ENCODE measurements at places on chromosomes 16 and 17. TPM values are rescaled to one million over a fixed set of nuclear protein-coding genes. Genes with fewer than 3 reads are reported as not detected.

The ZG16B gene
- total RNA-seq, result 0.99 TPM

The ABCA3 gene
- 79.5 TPM for total RNA-seq

The TMEM106A gene
- total RNA-seq, result 4.7 TPM

The MYCBPAP gene
- 0.23 TPM for total RNA-seq

The ZNF750 gene
- 0.68 TPM for total RNA-seq

The C16orf89 gene
- total RNA-seq, result not detected

The DHRS7C gene
- total RNA-seq, result not detected

The PGAP6 gene
- total RNA-seq, result 162 TPM

- no peak for DNase-seq
Measured at GRCh38 chr16:78034530-78034929, 12.2 kb downstream of the CLEC3A start.

- no peak for DNase-seq
Measured at GRCh38 chr17:42617956-42618431, 8.5 kb downstream of the TUBG1 start.

DNA sequence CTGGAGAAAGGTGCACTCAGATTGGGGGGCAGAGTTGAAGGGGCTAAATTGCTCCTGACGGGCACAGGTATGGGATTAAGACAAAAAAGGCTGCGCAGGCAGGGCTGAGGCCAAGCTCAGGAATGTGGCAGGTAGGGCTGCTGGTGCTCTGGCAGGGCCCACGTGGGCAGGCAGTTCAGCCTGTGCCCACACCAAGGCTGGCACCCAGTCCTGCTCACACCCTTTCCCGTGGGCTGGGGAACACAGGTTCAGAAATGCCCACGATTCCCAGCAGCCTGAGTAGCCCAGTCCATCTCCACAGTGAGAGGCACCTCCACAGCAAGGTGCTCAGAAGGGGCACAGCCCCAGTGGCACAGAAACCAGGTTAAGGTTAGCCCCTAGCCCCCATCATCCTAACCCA lies 4.4 kb downstream of the HDAC5 start:
- no peak for DNase-seq

GRCh38 chr16:48542020-48542473 lies 67.9 kb downstream of the N4BP1 start:
- peak; percentile 14 for DNase-seq

GRCh38 chr16:80527297-80527696 lies 13.5 kb upstream of the DYNLRB2 start:
- DNase-seq, result no peak

DNA sequence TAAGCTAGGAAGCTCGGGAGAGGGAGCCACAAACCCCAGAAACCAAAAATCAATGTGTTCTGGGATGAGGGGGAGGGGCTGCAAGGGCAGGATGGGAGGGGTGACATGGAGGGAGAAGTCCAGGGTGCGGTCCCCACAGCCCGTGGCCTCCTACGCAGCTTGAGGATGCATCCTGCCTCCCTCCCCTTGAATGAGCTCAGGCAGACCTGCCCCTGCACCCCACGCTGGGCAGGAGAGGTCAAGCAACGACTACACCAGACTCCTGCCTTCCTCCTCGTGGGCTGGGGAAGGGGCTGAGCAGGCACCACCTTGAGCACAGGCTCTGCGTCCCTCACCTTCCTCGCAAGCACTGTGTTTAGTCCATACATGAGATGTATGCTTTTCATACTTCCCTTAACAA lies 3.9 kb downstream of the ANKRD13B start:
- DNase-seq, result no peak

DNA sequence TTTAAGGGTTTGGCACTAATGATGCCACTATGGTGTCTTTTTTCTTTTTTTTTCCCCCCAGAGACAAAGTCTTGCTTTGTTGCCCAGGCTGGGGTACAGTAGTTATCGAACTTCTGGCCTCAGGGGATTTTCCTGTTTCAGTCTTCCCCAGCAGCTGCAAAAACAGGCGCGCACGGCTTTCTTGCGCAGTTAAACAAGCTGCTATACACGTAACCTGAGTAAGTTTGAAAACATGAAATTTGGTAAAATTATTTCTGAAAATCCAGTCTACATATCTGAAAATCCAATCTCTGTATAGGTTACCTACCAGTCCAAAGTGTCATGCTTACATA lies 11.8 kb downstream of the TEX14 start:
- DNase-seq, result no peak

DNA sequence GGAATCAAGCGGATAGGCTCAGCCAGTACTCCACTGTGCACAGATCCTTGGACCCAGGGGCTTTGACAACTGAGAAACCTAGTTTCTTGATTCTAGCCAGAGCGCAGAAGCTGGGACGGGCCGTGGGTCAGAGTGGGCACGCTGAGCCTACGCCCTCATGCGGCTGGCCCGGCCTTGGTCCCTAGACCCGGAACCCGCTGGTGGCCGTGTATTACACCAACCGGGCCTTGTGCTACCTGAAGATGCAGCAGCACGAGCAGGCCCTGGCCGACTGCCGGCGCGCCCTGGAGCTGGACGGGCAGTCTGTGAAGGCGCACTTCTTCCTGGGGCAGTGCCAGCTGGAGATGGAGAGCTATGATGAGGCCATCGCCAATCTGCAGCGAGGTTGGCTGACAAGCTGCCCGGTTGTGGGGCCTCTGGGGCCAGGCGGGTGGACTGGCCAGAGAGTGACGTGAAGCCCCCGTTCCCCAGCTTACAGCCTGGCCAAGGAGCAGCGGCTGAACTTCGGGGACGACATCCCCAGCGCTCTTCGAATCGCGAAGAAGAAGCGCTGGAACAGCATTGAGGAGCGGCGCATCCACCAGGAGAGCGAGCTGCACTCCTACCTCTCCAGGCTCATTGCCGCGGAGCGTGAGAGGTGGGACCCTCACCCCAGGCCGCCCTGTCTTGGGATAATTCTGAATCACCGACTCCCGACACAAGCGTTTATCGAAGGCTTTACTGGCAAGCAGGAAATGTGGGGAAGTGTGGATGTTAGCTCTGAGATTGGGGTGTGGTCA lies 946 bp downstream of the STUB1 start:
- DNase-seq, result no peak

GRCh38 chr16:31363721-31364120 lies 8.7 kb downstream of the ITGAX start:
- no peak for DNase-seq

- DNase-seq, result no peak
Measured at GRCh38 chr16:4415538-4416199, 727 bp downstream of the CORO7 start.

DNA sequence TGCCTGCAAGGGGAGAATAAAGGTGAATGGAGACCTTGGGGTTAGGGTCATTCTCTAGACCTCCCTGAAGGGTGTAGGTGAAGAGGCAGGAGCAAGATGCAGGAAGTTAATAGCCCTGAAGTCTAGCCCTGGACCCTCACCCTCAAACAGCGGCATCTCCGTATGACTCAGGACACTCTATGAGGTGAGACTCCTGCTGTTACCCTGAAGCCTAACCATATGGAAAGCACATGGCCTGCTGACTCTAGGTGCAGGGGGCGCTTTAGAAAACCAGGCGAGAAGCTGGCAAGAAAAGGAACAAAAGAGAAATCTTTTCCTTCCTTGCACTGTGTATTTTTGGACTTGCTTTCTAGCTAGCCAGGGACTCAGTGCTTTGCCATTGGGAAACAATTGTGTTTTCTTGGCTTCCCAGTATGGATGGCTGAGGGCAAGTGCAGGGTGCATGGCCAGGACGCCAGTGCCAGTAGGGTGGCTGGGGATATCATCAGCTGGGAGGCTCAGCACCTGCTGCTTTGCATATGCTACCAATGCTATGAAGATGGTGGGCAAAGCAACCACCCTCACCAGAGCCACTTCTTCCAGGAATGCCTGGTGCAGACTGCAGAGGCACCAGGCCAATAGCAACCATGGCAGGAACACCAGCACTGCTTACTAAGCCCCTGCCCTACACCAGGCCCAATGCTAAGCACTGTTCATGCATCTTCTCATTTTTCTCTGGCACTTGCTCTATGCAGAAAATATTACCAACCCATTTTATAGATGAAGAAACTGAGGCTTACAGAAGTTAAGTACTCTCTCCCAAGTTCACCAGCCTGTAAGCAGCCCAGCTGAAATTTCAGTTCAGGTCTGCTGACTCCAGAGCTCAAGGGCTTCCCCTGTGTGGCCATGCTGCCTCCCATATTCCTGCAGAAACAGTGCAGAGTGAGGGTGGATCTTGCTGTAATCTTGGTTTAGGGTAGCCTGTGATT lies 425.1 kb downstream of the SLC39A11 start:
- no peak for DNase-seq

- DNase-seq, result no peak
Measured at GRCh38 chr16:86077243-86077940, 178.4 kb downstream of the IRF8 start.

DNA sequence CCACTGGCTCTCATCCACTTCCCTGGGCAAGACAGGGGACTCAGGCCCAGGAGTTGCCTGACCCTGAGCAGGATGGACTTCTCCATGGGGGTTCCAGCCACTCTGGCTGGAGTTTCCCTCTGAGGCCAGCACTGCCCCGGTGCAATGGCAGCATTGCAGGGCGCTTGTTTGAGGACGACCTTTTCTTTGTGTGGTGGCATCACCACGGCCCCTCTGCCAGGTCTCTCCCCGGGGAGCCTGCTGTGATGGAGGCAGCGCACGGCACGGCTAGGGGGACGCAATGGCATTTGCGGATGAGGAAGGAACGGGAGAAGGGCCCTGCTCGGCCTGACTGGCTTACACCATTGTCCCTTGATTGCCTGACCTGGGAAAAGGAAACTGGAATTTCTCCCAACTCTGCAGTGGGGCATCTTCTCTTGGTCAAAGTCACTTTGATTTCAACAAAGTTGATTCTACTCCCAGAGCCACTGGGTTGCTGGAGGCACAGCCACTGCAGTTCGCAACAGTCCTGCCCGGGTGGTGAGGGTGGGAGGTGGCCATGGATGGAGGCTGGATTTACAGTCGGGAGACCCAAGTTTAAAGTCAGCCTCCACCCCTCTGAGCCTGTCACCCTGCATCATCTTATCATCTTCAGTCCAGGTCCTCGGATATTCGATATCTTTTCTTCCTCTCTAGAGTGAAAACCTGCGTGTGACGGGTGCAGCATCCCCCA lies 82.9 kb upstream of the ZNF469 start:
- no peak for DNase-seq

GRCh38 chr17:7704601-7705268 lies at the start of gene EFNB3:
EFNB3 (plus strand) TSS chr17:7705202; CDS start chr17:7705599, 397 bp downstream.
- no peak for DNase-seq

DNA sequence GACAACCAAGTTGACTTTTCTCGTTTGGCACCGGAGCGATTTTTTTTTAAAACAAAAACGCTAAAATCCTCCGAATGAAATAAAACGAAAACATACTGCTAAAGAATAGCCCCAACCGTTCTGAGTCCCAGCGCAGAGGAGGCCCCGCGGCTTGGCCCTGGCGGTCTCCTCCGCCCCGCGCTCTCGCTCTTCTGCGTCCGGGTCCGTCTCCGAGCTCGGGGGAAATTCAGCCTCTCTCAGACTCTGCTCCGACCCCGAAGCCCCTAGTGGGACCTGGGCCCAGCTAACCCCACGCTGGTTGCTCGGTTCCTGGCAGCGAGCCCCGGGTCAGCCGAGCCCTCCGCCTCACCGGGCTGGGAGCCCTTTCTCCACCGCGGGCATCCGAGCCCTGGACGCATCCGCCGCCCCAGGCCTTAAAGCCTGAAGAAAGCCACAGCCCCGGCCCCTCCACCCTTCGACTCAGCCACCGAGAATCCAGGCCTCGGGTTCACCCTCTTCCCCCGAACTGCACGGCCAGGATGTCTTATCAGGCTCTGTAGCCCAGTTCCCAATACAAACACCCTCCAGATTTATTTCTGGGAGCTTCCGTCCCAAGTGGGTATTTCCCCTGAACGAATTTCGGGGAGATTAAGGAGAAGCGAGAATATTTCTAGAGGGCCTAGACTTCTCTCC lies 1.2 kb downstream of the TBX2 start:
- DNase-seq, result no peak
